ENCODE measurements at places on chromosomes 3 and 15.

GRCh38 chr15:71290881-71291635 lies 175.8 kb downstream of the THSD4 start:
- DNase-seq: no peak

- DNase-seq: peak; percentile 55
Measured at GRCh38 chr3:179324270-179324754, 1.5 kb downstream of the ZNF639 start.

GRCh38 chr3:97009427-97010019 lies 195.1 kb downstream of the EPHA6 start:
- DNase-seq: no peak

DNA sequence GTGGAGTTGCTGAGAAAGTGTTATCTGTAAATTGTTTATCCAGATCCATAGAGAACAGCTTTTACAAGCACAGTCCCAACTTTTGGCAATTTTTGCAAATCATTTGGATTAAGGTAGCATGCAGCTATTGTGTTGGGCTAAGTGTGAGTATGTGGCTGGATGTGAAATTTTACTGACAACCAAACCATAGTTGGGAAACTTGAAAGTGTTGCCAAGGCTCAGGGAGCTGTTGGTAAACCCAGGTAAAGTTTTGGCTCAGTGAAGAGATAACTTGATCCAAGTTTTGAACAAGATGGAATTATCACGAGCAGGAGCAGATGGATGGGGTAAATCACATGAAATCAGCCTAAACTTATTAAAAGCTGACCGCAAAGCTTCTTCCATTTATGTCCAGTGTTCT lies 90.0 kb upstream of the HES1 start:
- no peak for DNase-seq

- peak; percentile 23 for DNase-seq
Measured at GRCh38 chr3:71728632-71729342, 3.6 kb upstream of the EIF4E3 start.

- DNase-seq: no peak
Measured at GRCh38 chr3:155188031-155188430, 105.5 kb downstream of the STRIT1 start.

DNA sequence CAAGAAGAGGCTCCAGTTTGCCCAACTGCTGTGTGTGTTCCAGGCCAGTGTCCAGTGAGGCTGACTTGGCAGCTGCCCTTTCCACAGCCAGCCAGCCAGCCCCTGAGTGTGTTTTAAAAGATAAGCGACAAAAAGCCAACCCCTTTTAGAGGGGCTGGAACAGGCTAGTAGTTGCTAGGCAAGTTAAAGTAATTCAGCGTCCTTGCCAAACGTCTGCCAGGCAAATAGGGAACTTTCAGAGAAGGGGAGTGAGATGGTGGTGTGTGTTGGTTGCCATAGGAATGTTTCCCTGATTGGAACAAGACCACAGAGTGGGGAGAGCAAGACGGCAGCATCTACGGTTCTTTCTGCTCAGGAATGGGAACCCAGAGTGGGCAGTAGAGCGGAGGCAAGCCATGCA lies 86.3 kb downstream of the TMEM108 start:
- no peak for DNase-seq

GRCh38 chr3:184387174-184387714 lies 7.4 kb downstream of the CHRD start:
- DNase-seq: no peak

DNA sequence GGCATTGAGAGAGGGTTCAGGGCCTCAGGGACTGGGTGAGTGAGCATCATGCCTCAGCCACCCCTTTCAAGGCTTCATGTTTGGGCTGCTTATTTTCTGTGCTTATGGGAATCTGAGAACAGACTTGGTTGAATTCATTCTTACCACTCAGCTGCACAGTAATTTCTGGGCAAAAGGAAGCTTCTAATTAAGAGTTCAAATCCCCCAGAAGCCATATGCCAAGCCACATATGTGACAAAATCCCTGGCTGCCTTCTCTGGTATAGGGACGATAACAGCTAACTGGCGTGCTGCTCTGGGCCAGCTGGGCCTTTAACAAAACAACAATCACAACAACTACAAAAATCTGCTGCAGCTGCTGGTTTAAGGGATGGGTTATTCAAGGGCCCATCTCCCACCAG lies 181.0 kb upstream of the ANKRD28 start:
- DNase-seq: no peak

GRCh38 chr3:136645915-136646314 lies 106.3 kb downstream of the STAG1 start:
- peak; percentile 11 for DNase-seq

DNA sequence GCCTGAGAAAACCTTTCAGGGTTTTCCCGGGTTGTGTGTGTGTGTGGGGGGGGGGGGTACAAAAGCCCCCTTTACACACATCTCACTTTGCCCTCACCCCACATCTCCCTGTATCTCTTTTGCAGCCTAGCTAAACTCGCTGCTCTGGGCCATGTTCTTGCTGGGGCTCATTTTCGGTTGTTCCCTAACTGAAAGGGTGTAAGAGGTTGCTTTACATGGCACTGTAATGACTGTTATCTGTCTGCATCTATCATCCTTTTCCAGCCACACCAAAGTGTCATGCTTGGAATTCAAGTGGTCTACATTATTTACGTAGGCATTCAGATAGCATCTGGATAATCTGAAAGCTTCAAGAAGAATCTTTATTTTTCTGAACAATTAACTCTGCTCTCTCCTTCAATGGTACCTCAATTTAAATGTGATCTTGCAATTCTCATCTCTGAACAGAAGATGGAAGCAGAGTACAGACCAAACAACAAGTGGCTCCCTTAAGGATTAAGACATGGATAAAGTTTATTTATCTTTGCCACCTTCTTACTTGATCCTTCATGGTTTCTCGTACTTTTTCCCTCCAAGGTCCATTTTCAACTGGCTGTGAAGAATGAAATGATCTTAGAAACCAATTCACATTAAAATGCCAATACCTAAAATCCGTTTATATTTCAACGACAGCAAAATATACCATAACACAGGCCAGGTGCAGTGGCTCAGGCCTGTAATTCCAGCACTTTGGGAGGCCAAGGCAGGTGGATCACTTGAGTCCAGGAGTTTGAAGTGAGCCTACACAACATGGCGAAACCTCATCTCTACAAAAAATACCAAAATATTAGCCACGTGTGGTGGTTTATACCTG lies 34.9 kb downstream of the DCLK3 start:
- DNase-seq: peak; percentile 55

Data from GM12865 (cell line).